ENCODE measurements at places on chromosomes 3 and 15.

DNA sequence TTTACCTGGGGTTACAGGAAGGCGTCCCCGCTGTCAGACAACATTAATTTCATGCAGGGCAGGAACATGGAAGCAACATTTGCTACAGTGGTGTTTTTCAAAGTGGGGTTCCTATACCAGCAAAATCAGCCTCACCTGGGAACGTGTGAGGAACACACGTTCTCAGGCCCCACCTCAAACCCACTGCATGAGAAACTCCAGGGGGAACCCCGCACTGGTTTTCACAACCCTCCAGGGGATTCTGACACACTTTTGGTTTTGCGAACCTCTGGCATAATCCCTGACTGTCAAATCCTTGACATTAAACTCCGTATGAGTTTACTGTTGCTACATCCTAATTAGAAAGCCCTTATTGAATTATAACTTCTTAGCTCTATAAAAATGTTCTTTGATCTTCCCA is 127.7 kb downstream of the LRRK1 start:
- no peak for DNase-seq

- DNase-seq: no peak
Measured at GRCh38 chr3:115403786-115404185, 219.5 kb upstream of the GAP43 start.

- no peak for DNase-seq
Measured at GRCh38 chr15:81333363-81333762, 9.4 kb upstream of the STARD5 start.

DNA sequence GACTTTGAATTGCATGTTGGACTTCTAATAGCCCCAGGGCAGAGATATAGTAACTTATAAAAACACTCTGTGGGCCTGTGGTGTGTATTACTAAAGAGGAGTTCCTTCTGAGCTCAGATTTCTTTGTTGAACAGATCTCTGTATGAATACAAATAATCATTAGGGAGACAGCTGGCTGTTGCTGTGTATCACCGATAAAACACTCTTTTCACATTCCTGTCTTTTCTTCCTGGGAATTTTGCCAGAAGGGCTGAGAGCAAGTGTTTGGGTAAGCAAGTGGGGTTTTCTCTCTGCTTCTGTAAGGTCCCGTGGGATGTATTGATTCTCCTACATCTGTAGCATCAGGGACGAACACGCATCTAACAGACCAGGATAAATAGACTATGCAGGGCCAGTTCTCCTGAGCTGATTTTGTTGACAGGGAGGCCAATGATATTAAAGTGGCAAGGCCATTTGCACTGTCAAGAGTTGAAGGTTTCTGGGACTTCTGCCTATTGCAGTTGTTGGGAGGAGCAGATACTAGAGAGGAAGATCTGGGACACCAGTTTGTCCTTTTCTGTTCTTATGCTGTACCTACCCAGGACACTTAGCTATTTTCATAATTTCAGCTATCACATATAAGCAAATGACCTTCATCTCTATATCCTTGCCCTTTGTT is 225.9 kb upstream of the CD96 start:
- peak; percentile 19 for DNase-seq

DNA sequence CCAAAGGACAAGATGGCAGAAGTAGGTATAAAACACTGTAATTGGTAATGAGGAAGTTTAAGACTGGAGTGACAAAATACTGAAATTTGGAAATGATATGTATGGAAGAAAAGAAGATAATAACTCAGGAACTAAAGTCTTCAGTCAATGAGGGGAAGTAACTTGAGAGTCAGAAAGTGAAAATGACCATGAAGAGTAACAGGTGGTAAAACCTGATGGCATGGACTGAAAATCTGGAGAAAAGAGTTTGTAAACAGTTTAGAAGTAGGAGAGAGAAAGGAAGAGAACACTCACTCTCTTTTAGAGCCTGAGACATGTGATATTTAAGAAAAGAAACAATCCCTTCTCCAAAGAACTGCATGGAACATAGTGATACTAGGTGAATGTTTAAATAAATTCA is 387.9 kb downstream of the PYDC2 start:
- DNase-seq: no peak

DNA sequence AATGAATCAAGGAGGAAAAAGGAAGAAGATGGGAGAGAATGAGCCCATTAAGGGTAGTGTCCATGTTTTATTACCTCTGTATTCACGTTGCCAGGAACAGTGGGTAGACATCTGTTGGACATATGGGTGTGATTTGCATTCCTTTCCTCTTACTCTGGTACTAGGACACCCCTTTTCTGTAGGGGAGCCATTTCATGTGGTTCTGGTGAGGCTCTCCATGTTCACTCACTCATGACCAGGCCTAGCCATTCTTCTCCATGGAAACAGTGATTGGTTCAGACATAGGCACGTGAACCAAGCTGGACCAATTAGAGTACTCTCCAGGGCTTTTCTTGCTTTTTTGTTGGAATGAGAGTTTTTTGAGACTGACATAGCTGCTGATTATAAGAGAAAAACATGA is 39.6 kb upstream of the PDCD6IP start:
- DNase-seq: no peak

- no peak for DNase-seq
Measured at GRCh38 chr3:161081633-161082032, 23.5 kb downstream of the B3GALNT1 start.

DNA sequence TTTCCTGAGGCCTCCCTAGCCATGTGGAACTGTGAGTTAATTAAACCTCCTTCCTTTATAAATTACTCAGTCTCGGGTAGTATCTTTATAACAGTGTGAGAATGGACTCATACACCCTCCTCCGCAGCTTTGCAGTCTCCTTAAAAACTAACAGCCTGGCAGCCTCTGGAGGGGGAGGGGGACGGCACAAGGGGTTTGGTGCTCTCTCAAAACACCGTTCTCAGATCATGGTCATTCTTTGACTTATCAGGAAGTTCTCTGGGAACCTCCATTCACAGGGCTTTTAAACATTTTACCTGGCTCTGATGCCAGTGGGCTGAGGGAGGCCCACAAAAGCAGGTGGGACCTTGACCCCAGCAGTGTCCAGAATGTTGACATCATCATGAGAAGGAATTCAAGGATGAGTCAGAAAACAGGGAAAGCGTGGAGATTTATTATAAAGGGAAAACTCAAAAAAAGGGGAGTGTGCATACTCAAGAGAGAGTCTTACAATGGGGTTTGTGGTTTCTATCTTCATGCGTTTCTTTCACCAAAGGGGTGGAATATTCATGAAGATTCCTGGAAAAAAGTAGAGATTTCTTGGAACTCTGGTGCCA is 43.9 kb downstream of the ONECUT1 start:
- DNase-seq: no peak

GRCh38 chr15:73885954-73886700 is 12.8 kb downstream of the TBC1D21 start:
- no peak for DNase-seq

DNA sequence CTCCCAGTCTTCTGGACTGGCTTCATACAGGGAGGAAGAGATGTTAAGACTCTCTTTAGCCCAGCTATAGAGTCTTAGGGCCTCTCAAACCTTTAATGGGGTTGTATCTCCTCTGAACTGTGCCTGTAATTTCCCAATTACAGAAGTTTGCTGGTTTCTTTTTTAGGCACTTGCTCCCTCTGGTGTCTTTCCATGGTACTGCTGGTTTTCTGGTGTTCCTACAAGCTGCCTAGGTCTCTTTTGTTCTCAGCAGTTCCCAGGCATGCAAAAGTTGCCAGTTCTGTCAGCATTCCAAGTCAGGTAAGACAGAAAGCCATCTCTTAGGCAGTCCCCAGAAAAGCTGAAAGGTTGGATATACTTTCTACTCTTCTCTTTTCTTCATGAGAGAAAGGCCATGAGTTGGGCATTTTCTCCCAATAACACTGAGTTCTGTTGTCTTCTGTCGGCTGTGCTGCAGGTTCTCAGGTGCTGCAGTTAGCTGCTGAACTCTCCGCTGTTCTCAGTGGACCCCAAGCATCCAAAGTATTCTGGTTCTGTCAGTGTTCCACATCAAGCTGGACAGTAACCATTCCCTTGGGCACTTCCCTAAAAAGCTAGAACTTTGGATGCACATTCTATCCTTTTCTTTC is 54.4 kb upstream of the EHHADH start:
- DNase-seq: peak; percentile 21

DNA sequence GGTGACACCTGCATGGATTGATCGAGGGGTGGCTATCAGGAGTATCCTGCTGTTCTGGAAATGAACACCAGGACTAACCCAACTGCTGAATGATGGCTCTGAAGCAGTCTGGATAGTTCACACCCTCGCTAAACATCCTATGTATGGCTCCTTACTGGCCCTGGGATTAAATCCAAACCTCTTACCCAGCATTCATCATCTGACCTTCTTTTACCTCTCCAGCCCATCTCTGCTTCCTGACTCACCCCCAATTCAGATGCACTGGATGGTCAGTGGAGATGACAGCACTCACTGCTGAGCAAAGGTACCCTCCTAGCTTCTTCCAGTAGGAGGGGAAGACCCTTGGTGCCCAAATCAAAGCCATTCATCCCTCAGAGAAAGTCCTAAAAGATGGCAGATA is 235.2 kb upstream of the TRIM42 start:
- DNase-seq: no peak

- no peak for DNase-seq
Measured at GRCh38 chr15:60649845-60650548, 171.1 kb upstream of the ICE2 start.

GRCh38 chr3:4852780-4853748 is 126.2 kb upstream of the BHLHE40 start:
- no peak for DNase-seq

- no peak for DNase-seq
Measured at GRCh38 chr3:22392859-22393258, 641.8 kb upstream of the ZNF385D start.

GRCh38 chr3:30548600-30548999 is 57.8 kb upstream of the TGFBR2 start:
- DNase-seq: no peak

DNA sequence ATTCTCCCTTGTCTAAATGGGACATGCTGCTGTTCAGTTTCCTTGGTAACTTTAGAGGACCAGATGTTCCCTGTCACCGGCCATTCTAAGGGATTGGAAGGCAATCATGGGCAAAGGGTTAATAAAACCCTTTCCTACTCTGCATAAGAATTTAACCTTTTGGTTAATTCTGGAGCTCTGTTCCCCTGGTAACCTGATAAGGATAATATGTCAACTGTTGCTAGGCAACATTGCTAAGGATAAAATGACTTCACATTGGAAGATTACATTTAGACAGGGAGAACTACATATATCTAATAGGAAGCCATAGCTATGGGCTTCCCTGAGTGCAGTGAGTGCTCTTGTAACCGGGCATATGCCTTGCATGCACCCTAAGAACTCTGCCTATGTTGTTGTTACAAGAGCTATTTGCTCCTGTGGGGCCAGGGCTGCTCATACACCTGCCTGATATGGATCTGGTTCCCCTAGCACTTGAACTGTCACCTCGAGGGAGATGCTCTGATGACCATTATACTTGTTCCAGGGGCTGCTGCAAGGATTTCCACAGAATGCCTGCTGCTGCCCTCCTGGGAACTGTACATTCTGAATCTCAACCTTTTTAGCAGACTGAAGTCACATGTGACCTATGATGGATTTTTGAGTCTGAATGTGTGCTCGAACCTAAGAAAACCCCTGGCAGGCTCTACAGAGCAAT is 326.3 kb upstream of the PDZRN3 start:
- DNase-seq: peak; percentile 11

DNA sequence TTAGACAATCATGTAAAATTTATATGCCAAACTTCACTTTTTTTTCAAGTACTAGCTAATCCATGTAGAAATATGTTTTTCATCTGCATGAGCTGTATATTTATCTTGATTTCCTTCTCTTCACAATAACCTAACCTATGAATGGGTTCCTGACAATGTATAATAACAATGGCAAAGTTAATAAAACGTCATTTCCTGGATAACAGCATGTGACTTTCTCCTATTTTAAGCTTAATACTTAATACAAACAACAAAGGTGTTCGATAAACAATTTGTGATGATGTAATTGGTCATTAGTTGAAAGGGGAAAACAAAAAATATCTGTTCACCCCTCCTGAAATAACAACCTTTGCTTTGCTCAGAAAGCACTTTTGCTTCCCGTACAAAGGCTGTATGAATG is 20.4 kb downstream of the CD200 start:
- no peak for DNase-seq

- no peak for DNase-seq
Measured at GRCh38 chr15:82130248-82130647, 84.4 kb upstream of the MEX3B start.

GRCh38 chr3:132972333-132972732 is 65.9 kb upstream of the TMEM108 start:
- DNase-seq: no peak

DNA sequence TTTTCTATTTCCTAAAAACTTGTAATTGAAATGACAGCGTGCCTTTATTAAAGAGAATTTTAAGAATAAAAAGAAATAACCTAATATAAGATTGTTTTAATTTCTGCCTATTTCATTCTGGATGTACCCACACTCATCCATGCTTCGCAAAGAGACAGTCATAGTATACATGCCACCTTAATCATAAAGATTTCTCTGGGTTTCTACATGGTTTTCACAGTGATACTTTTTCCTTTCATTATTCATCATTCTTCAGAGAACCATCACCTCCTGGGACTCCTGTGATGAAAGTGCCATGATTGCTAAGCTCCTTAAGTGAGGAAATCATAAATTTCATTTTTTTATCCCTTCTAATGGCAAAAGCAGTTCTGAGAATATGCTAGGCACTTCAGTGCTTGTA is 4.3 kb upstream of the CCR8 start:
- DNase-seq: no peak

DNA sequence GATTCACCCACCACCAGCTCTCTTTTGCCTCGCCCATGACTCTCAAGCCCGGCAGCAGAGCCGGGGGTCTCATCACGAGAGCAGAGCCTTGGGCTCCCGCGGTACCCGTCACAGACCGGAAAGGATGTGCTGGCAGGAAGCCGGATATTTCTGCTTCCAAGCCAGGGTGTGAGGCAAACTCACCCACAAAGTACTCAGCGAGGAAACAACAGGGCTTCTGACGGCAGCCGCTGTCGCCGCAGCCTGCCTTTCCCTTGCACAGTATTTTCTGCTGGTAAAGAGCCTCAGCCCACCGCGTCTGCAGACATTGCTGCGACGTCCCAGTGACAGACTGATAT is 119.9 kb downstream of the NSMCE3 start:
- DNase-seq: no peak

- peak; percentile 12 for DNase-seq
Measured at GRCh38 chr3:186487819-186488218, 56.4 kb downstream of the CRYGS start.

GRCh38 chr3:89002191-89002590 is 105.2 kb upstream of the EPHA3 start:
- DNase-seq: no peak

DNA sequence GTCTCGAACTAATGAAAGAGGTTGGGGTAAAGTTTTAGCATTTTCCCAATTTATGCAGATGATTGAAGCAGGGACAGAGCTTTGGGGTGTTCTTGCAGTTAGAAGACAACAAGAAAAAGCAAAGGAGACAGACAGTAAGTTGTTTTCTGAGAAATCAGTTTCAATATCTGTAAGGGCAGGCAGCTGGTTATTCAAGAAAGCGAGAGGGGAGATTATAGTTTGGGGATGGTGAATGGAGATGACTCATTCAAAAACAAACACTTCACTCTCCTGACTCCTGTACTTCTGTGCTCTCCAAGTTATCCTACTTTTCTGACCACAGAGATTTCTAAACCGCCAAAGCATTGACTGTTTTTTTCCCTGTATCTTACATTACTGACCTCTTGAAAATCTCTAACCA is 352.0 kb downstream of the GAP43 start:
- no peak for DNase-seq
